T-helper 2 cell (primary cell): ENCODE measurements at places on chromosomes 16 and 17.

DNA sequence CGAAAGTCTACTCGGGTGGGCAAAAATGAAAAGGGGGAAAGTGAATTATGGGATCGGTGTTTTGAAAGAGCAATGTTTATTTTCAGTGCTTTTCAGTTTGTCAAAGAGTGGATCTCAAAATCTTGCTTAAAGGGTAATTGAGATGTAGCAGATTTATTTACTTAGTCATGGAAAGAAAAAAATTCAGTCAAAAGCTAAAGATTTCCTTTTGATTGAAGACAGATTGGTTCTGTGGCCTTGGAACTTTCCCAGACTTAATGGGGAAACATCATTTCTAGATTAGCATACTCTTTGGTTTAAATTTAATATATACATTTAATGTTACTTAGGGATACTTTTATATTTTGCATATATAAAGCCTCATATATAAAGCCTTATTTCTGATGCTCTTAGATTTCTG is 20.6 kb downstream of the PRKAR1A start:
- DNase-seq = no peak

DNA sequence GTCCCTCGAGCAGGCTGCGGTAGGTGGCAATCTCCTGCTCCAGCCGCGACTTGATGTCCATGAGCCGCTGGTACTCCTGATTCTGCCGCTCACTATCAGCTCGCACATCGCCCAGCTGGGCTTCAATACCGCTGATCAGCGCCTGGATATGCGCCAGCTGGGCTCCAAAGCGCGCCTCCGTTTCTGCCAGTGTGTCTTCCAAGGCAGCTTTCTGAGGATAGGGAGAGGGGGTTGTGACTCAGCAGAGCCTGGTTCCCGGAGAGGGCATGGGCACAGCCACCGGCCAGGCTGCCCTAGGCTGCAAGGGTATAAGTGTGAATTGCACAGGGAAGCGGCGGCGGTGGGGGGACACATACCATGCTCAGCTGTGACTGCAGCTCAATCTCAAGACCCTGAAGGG is 4.3 kb downstream of the KRT19 start:
- DNase-seq = no peak

DNA sequence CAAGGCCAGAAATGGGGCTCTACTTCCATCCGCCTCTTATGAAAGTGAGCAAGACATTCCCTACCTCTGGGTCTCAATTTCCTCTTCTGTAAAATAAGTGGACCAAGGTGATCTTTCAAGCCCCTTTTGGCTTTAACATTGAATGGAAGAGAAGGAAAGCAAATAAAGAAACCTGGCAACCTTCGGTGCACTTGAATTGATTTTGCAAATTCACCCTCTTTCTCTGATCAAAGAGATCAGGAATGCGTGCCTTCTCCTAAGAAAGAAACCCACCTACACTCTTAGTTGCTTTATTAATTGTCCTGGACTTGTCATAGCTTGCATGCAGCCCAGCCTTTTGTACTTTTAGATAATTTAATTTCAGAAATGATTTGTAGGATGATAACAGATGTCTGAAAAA is 3.0 kb downstream of the MSI2 start:
- no peak for DNase-seq

DNA sequence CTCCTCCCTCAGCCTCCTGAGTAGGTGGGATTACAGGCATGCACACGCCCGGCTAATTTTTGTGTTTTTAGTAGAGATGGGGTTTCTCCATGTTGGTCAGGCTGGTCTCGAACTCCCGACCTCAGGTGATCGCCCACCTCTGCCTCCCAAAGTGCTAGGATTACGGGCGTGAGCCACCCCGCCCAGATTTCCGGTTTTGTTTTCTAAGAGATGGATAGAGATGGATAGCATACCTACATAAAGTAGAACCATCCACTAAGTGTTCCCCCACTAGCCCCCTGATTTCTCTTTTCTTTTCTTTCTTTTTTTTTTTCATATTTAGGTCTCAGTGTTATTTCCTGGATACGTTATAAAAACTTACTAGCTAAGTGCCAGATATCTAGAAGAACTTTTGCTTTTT is 2.0 kb downstream of the WSB1 start:
- peak; percentile 23 for DNase-seq

DNA sequence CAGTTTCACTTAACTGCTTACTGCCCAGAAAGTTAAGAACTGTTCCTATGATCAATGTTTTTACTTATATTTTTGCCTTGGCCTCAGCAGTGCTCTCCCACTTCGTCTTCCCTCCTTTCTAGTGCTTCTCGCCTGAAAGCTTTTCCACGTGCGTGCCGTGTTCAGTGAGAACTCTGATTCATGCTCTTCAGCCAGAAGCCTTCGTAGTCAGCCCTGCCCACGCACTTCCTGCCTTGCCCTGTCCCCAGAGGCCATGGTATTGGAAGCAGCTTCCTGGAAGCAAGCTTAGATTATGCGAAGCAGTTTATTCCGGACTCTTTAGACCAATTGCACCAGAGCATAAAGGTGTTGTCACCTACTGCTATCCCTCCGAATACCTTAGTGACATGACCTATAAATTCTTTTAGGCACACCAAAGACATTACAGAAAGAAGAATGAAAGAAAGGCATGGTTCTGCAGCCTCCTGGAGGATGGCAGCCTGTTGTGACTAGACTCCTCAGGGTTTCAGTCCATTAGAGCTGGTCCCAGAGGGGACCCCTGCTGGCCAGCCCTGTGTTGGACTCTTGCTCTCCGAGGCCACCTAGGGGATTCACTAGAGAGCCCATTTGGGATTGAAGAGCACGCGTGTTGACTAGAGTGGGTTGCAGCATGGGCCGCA is 105.2 kb downstream of the RPTOR start:
- DNase-seq = peak; percentile 28

DNA sequence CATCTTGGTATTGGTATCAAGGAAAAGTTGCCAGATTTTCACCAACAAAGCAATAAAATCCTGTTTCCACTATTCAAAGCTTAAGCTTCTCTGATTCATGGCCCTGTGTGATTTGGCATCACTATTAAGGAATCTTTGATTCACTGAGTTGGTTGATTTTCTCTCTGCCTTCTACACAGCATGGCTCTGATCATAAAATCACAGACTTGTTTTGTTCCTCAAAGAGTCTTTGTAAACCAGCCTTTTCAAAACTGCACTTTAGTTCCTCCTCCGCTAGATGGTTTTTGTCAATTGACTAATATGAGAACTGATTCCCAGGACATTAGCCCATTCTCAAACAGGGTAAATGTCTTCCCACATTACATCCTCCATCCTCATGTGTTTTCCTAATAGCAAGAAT is 197.6 kb downstream of the DNAH9 start:
- no peak for DNase-seq

- DNase-seq = no peak
These were observed 20.6 kb downstream of the BLMH start for GRCh38 chr17:30271102-30271501.

GRCh38 chr16:57299009-57299718 is 14.7 kb upstream of the PLLP start:
- DNase-seq = no peak

GRCh38 chr16:1105888-1106620 is 10.0 kb upstream of the C1QTNF8 start:
- DNase-seq = peak; percentile 26

DNA sequence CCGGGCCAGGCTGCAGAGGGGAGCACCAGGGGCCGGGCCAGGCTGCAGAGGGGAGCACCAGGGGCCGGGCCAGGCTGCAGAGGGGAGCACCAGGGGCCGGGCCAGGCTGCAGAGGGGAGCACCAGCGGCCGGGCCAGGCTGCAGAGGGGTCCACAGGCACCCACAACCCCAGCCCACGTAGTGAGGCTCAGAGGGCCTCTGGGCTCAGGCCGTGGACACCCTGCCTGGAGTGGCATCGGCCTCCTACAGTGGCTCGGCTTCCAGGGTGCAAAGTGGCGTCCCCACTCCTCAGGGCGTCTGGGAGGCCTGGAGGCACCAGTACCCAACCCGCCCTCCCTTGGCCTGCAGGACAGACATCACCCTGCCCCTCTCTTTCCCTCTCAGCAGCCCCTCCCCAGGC is 9.6 kb downstream of the DOC2B start:
- DNase-seq = no peak

- no peak for DNase-seq
These were observed 44.7 kb downstream of the RPH3AL start for GRCh38 chr17:307741-308507.

DNA sequence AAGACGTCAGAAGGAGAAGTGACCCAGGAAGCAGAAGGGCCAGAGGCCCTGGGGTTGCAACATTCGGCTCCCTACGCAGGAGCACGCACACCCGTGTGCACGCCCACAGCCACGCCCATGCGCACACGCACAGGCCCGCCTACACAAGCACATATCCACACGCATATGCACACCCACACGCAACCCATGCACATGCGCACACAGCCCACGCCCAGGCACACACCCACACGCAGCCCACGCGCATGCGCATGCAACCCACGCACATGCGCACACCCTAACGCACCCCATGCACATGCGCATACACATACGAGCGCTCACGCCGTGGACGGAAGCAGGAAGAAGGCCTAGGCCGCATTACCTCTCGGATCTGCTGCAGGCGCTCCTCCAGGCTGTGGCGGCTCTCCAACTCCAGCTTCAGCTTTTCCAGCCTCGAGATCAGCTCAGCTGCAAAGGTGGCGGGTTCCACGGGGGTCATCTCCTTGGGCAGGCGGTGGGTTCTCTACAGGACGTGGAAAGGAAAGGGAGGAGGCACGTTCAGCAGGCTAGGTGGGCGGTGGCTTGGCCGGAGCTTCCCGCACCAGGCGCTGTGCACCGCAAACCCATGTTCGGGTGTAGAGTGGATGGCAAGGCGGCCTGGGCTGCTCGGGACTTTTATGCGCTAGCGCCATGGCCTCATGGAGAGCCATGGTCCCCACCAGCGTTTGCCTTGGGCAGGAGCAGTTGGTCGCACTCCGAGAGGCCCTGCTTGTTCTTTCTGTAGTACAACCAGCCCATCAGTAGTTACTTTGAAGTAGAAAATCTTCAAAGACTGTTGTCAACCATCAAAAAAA is 23.4 kb downstream of the AXIN2 start:
- DNase-seq = no peak

GRCh38 chr17:71866095-71866494 is 254.7 kb upstream of the SOX9 start:
- no peak for DNase-seq

GRCh38 chr17:77571155-77571981 is 387.1 kb upstream of the TNRC6C start:
- DNase-seq = no peak

GRCh38 chr16:65323655-65324237 is 201.9 kb upstream of the CDH11 start:
- DNase-seq = peak; percentile 50

DNA sequence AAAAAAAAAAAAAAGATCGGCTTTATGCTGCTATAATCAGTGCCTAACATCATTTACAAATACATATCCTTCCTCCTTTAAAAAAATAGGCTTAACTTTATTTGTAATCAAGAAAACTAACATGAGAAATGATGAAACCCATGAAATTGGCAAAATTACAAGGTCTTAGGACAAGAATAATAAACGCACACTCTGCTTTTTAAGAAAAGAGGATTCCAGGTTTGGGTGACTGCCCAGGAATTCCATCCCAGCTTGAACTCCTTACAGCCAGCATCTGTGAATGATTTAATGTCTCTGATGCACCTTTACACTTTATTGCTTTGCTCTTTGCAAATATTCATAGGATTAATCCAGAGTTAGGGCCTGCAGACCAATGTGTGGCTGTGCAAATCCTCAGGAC is 196.0 kb downstream of the CBLN1 start:
- no peak for DNase-seq

DNA sequence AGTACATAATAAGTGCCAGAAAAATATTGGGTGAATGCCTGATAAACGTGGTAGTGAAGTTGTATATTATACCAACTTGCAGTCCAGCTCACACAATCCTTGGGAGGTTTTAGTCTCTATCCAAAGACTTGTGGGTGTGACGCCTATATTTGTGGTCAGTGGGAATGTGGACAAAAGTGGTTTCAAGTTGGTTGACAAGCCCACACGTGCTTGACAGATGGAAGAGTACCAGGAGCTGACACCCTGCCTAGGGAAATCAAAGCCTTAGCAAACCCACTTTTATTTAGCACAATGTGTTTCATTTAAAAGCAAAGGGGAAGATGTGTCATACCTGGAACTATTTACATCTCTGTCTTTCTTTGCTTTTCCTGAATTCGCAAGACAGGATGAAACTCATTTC is 79.0 kb downstream of the CA10 start:
- DNase-seq = no peak

DNA sequence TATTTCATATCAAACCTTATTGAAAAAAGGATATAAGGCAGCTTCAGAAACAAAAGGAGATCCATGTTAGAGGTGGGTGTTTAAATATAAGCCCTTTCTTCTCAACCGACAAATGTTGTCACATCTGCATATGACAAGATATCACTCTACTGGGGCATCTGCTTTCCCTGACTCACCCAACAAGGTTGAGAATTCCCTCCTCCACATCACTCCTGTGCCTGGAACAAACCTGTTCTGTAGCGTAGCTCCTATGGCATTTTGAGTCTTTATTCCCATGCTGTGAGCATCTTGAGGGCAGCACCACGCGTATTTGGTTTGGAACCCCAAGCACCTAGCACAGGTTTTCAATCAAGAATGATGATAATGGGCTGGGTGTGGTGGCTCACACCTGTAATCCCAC is 59.4 kb upstream of the ZFHX3 start:
- no peak for DNase-seq

DNA sequence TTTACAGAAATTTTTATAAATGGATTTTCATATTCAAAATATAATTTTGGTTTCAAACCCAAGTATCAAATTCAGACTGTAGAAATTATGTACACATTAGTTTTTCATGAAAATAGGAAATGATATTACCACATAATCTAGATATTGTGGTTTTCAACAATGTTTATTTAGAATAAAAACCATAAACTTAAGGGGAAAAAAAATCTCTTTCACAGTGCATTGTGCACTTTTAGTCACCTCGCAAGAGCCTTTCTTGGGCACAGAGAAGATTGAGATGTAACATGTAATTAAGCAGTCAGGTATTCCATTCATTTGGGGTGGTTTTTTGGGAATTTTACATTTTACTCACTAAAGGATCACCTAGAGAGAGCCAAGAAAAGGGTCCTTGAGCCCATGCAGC is 104.0 kb downstream of the TANC2 start:
- DNase-seq = no peak

DNA sequence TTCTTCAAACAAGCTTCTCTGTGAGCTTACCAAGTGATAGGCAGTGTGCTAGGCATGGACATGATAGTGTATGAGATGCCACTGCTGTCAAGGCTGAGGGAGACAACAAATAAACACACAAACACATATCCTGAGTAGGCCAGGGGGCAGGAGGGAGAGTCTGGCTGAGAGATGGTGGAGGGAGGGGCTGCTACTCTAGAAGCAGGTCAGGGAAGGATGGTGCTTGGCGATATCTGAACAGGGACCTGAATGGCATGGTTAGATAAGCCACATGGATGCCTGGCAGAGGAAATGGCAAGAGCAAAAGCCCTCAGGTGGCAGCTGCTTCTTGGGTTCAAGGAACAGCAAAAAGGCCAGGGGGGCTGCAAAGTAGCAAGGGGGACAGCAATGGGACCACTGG is 8.6 kb upstream of the CHST6 start:
- DNase-seq = no peak

DNA sequence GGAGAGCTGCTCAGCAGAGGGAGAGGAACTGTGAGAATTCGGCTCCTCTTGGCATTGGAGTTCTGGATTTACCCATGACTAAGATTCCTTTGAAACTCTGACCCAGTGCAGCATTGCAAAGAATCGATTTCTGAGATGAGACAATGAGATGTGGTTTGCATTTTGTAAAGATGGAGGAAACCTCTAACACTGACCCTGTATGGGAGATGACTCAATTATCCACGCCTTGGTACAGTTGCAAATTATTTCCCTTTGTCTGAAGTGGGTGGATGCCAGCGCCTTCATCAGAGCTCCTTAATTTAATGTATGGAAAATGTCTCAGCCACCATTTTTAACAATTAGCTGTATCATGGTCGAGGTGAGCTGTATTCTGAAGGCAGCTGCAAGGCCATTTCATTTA is 53.4 kb downstream of the NUP93 start:
- DNase-seq = no peak
